ENCODE measurements at places on chromosomes 5 and 9.

DNA sequence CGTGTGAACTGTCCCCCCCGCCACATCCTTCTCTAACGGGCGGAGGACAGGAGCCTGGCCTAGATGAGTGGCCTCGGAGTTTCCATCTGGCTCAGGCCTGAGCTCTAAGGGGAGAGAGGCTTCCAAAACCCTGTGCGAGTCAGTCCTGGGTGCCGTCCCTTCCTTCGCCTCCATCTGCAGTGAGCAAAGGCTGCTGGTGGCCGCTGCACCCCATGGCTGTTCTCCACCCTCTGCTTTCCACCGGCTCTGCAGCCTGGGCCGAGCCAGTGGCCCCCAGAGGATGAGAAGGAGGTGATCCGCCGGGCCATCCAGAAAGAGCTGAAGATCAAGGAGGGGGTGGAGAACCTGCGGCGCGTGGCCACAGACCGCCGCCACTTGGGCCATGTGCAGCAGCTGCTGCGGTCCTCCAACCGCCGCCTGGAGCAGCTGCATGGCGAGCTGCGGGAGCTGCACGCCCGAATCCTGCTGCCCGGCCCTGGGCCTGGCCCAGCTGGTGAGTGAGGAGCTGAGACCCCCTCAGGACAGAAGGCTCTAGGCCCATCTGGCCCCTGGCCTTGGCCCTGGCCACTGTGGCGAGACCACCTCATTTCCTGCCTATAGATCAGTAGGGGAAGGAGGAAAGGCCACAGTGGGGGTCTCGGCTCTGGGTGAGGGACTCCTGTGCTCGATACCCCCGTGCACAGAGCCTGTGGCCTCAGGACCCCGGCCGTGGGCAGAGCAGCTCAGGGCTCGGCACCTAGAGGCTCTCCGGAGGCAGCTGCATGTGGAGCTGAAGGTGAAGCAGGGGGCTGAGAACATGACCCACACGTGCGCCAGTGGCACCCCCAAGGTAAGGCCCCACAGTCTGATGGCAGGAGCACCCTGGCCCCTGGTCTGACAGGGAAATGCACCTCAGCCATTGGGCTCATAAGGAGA is 3.0 kb downstream of the PKN3 start:
- DNase-seq = no peak

- no peak for DNase-seq
Observed at GRCh38 chr9:127689329-127690000, 17.3 kb upstream of the CFAP157 start.

- peak; percentile 22 for DNase-seq
Observed at GRCh38 chr9:89189215-89189614, 10.6 kb upstream of the SHC3 start.

DNA sequence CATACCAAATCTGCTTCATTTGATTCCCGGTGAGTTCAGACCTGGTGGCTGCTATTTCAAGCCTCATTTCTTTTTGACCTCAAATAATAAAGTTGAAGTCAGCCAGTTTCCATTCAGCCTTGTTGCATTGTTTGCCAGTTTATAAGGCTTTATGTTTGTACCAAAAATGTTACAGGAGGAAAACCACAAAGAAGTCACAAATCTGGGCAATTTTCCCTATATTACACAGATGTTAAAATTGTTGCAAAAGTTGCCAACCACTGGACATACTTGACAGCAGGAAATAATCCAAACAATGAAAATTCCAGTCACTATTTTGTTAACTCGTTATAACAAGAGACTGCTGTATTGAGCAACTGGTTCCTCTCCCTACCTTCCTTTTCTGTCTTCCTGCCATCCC is 1325.0 kb upstream of the DMAC1 start:
- no peak for DNase-seq

GRCh38 chr5:124572971-124573370 is 173.5 kb downstream of the ZNF608 start:
- no peak for DNase-seq

- DNase-seq = no peak
Observed at GRCh38 chr5:132483661-132484390, 6.7 kb downstream of the IRF1 start.

- DNase-seq = no peak
Observed at GRCh38 chr5:145178641-145179523, 656.3 kb downstream of the PRELID2 start.

GRCh38 chr9:115615821-115616665 is 498.1 kb upstream of the TNC start:
- peak; percentile 86 for DNase-seq
